ENCODE measurements at places on chromosomes 7 and 10. TPM values are rescaled to one million over a fixed set of nuclear protein-coding genes. Genes with fewer than 3 reads are reported as not detected.

GRCh38 chr7:90602303-90602702, 6.2 kb downstream of the CDK14 start:
- H3K4me1 ChIP-seq, result peaks cover 68% of the 10 kb centered on the region
- no peak overlapping the region for H3K27ac ChIP-seq
- no peak overlapping the region for H3K4me3 ChIP-seq
- no peak for DNase-seq

DNA sequence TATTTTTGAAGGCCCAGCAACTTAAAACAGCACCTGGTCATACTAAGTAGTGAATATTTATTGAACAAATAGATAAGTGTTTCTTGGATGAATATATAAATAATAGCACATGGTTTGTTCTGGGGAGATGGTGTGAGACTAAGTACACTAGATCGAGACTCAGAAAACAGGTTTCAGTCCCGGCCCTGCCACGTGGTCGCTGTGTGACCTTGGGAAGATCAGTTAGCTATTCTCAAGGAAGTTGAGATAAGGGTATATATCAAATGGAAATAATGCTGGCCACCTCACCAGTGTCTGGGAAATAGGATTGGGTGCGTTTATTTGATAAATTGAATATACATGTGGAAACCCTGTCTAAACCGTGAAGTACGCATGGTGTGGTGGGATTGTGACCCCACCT, 354.6 kb downstream of the SDK1 start:
- H3K4me1 ChIP-seq, result no peaks in the 10 kb centered on the region
- no peak overlapping the region for H3K4me3 ChIP-seq
- H3K27me3 ChIP-seq, result no peaks in the 10 kb centered on the region

DNA sequence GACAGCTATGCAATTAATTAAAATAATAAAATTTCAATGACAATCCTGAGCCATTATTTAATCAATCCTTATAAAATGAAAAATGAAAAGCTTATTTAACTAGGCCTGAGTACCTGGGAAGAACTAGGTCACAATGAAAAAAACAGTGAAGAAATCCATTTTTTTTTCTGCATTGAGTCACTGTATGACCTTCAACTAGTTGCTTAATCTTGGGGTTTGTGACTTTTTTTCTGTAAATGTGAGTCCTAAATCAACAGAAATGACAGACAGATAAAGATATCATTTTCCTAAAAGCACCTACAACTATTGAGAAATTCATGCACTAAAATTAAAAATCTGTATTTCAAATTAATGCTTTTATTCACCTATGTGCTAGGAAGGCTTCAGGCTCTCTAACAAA, 96.8 kb downstream of the TMEM26 start:
- DNase-seq, result no peak
- no peaks in the 10 kb centered on the region for H3K4me1 ChIP-seq
- H3K36me3 ChIP-seq, result no peaks in the 10 kb centered on the region
- no peak overlapping the region for H3K27ac ChIP-seq
- no peak overlapping the region for H3K4me3 ChIP-seq

DNA sequence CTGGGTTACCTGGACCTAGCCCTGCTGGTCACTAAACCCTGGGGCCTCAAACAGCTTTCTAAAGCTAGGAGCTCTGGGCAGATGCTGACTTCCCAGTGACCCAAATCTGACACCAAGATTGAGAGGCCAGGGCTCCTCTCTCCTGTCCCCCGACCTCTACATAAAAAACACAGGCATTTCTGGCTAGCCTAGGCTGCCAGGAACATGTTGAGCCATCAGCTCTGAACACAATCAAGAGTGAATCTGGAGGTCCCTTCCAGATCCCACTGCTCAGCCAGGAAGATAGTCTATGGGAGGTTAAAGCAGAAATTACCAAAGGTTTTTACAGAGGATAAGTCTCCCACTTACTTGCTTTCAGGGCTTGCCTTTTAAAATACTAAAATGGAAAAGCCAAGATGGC, 22.1 kb upstream of the PDE1C start:
- no peak overlapping the region for H3K4me3 ChIP-seq
- no peak for DNase-seq
- H3K27me3 ChIP-seq, result no peaks in the 10 kb centered on the region
- H3K27ac ChIP-seq, result no peak overlapping the region
- H3K36me3 ChIP-seq, result no peaks in the 10 kb centered on the region

- H3K4me1 ChIP-seq, result no peaks in the 10 kb centered on the region
- DNase-seq, result no peak
- no peak overlapping the region for H3K4me3 ChIP-seq
- no peak overlapping the region for H3K27ac ChIP-seq
- H3K27me3 ChIP-seq, result no peaks in the 10 kb centered on the region
These were observed 40.0 kb upstream of the MACC1 start for GRCh38 chr7:20257212-20257611.

DNA sequence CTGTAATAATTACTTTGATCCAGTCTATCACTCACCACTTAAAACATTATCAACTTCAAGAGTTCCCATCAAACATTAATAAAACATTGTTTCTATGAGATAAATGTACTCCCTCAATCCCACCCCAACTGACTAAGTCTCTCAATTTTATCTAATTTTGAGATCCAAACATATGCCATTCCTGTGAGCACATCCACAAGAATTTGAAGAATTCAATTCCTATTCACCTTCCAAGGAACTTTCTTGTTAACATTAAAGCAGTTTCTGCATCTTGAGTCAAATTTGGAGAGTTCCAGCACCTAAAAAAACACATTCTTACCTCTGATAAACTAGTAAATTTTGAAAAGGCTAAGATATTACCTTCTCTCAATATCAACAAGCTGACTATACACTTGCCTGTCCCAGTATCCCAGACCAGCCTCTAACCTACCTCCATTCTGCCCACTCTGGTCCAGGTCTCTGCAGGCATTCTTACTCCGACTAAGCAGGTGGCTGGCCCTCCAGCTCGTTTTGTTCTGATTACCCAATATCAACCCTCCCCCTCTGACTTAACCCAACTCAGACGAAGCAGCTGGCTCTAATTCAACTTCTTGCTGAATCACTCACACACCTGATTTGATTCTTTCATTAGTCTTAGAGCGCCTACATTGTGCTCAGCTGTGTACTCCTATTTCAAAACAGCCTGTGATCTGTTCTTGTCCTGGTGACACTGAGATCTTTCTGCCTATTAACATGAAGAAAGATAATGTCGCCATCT, 275.2 kb downstream of the IPMK start:
- no peak overlapping the region for H3K27ac ChIP-seq
- no peak for DNase-seq
- no peaks in the 10 kb centered on the region for H3K36me3 ChIP-seq
- H3K4me3 ChIP-seq, result no peak overlapping the region
- no peaks in the 10 kb centered on the region for H3K4me1 ChIP-seq

- DNase-seq, result no peak
- H3K27me3 ChIP-seq, result no peaks in the 10 kb centered on the region
- H3K36me3 ChIP-seq, result no peaks in the 10 kb centered on the region
These were observed 107.0 kb upstream of the CELF2 start for GRCh38 chr10:10910634-10911033.

DNA sequence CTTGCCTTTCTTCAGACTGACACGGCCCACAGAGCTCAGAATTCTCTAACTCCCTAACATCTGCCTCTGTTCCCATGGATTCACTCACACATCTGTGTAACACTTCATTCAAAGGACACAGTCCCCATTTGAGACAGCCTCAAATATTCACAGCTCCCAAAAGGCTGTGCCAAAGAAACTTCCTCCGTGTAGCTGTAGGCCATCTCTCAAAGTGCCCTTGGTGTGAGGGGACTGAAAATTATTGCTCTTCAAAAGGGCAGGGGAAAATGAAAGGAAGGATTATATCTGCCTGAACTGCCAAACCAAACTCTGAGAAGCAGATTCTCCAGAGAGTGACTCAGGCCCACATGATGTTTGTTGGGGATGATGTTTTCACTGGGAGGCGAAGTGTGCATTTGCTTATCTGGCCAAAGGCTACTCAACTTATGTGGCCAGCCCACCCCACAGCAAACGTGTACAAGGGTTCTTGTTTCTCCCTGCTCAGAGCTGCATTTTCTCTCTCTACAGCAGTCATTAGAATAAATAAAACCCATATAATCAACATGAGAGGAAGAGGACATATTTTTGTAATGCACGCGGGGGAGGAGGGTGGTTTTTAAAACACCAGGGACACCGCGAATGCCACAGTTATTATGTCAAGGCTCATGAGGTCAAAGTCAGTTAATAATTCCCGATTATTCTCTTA, 302.4 kb upstream of the NFE2L3 start:
- H3K4me1 ChIP-seq, result peaks cover 7% of the 10 kb centered on the region
- H3K36me3 ChIP-seq, result no peaks in the 10 kb centered on the region
- H3K27ac ChIP-seq, result no peak overlapping the region
- H3K27me3 ChIP-seq, result no peaks in the 10 kb centered on the region
- DNase-seq, result no peak

DNA sequence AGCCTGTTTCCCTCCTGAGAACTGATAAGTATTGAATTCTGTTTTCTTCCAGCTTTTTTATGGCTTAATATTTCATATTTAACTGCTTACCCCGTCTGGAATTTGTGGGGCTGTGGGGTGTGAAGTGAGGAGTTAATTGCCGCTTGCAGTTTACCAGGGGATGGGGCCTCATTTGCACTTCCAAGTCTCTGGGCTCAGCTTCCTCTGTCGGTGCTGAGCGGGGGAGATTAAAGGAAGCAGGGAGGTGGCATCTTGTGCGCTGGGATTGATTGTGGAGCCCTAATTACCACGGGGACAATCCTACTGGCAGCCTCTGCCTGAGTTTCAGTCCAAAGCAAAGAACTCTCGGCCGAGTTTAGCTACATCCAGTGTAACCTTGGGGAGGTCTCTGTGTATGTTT, 33.4 kb downstream of the ELFN1 start:
- no peaks in the 10 kb centered on the region for H3K27me3 ChIP-seq
- no peak overlapping the region for H3K27ac ChIP-seq
- no peaks in the 10 kb centered on the region for H3K36me3 ChIP-seq

- H3K36me3 ChIP-seq, result no peaks in the 10 kb centered on the region
- no peak overlapping the region for H3K4me3 ChIP-seq
- H3K4me1 ChIP-seq, result no peaks in the 10 kb centered on the region
- H3K27ac ChIP-seq, result no peak overlapping the region
- no peaks in the 10 kb centered on the region for H3K27me3 ChIP-seq
- no peak for DNase-seq
These were observed 32.3 kb upstream of the ANTXRL start for GRCh38 chr10:46254467-46254866.

- no peaks in the 10 kb centered on the region for H3K27me3 ChIP-seq
- H3K4me1 ChIP-seq, result no peaks in the 10 kb centered on the region
- H3K4me3 ChIP-seq, result no peak overlapping the region
- H3K36me3 ChIP-seq, result no peaks in the 10 kb centered on the region
These were observed 13.1 kb upstream of the SHH start for GRCh38 chr7:155825336-155825735.

DNA sequence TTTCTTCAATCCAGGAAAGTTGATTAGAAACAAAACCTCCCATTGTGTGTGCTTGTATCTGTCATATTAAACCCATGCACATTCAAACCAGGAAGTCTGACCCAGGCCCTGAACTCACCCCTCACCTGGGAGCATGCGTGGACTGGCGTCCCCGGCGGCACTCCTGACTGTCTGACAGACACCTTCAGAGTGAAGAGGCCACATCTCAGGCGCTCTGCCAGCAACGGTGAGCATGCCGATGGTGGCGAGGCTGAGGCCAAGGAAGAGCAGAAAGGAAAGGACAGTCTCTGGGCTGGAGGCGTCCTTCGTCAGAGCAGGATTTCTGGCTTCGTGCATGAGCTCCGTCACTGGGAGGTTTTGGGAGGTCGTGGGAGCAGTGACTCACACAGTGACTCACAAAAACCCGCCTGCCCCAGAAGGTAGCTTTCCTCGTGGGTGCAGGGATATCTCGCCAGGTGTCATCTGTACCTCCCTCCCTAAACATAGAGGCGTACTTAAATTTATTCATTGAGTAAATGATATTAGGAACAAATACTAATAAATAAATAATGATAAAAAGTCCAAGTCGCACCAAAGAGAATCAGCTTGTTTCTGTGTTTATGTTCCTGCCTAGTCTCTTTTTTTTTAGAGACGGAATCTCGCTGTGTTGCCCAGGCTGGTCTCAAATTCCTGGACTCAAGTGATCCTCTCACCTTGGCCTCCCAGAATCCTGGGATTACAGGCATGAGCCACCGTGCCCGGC, 13.5 kb downstream of the IQCE start:
- H3K4me1 ChIP-seq, result peaks cover 2% of the 10 kb centered on the region
- H3K4me3 ChIP-seq, result no peak overlapping the region
- no peaks in the 10 kb centered on the region for H3K27me3 ChIP-seq
- no peak for DNase-seq
- no peaks in the 10 kb centered on the region for H3K36me3 ChIP-seq
- no peak overlapping the region for H3K27ac ChIP-seq

GRCh38 chr10:1652151-1652550, 85.2 kb downstream of the ADARB2 start:
- no peaks in the 10 kb centered on the region for H3K4me1 ChIP-seq
- no peaks in the 10 kb centered on the region for H3K36me3 ChIP-seq
- DNase-seq, result no peak
- H3K27ac ChIP-seq, result no peak overlapping the region
- no peak overlapping the region for H3K4me3 ChIP-seq

- H3K4me3 ChIP-seq, result no peak overlapping the region
- no peak overlapping the region for H3K27ac ChIP-seq
These were observed 90.3 kb downstream of the CCNY start for GRCh38 chr10:35426657-35427056.

- H3K27me3 ChIP-seq, result no peaks in the 10 kb centered on the region
- no peak for DNase-seq
- H3K4me3 ChIP-seq, result no peak overlapping the region
- H3K27ac ChIP-seq, result no peak overlapping the region
- H3K4me1 ChIP-seq, result no peaks in the 10 kb centered on the region
- H3K36me3 ChIP-seq, result no peaks in the 10 kb centered on the region
These were observed 1.3 kb downstream of the ELN start for GRCh38 chr7:74029089-74029785.

GRCh38 chr10:50410066-50410811, 158.9 kb upstream of the ASAH2 start:
- DNase-seq, result no peak
- no peaks in the 10 kb centered on the region for H3K27me3 ChIP-seq
- H3K36me3 ChIP-seq, result no peaks in the 10 kb centered on the region
- H3K4me3 ChIP-seq, result no peak overlapping the region
- no peaks in the 10 kb centered on the region for H3K4me1 ChIP-seq

- no peaks in the 10 kb centered on the region for H3K36me3 ChIP-seq
- no peaks in the 10 kb centered on the region for H3K4me1 ChIP-seq
- no peak overlapping the region for H3K27ac ChIP-seq
- DNase-seq, result no peak
- no peak overlapping the region for H3K4me3 ChIP-seq
These were observed 21.2 kb downstream of the PRXL2A start for GRCh38 chr10:80429521-80429973.

Gene FAM200A
- total RNA-seq, result 3.7 TPM

Gene ABCC2
- 0.07 TPM for total RNA-seq

Gene OAT
- total RNA-seq, result 64.8 TPM

Gene MOGAT3
- not detected for total RNA-seq

Gene CABCOCO1
- total RNA-seq, result not detected

Gene OR6B1
- not detected for total RNA-seq

Gene TMEM176B
- total RNA-seq, result not detected

Gene GHRHR
- total RNA-seq, result not detected

Gene SUPV3L1
- total RNA-seq, result 37.6 TPM

Gene TMEM176A
- total RNA-seq, result not detected

Gene CPXM2
- total RNA-seq, result not detected

Gene CRHR2
- not detected for total RNA-seq

Gene SPDYE5
- total RNA-seq, result not detected

Gene ABCB1
- not detected for total RNA-seq

Gene UCMA
- total RNA-seq, result 0.63 TPM

Gene CALHM3
- total RNA-seq, result 0.30 TPM

Gene SCART1
- total RNA-seq, result 6.9 TPM

Gene NUPR2
- not detected for total RNA-seq

Data from Karpas-422 (cell line).